Activated effector memory CD4-positive, alpha-beta T cell treated with anti-CD3 and anti-CD28 coated beads, Interleukin-2, amount 50 U/mL, for 16 hours (primary cell): ENCODE measurements at places on chromosomes 1 and 21.

DNA sequence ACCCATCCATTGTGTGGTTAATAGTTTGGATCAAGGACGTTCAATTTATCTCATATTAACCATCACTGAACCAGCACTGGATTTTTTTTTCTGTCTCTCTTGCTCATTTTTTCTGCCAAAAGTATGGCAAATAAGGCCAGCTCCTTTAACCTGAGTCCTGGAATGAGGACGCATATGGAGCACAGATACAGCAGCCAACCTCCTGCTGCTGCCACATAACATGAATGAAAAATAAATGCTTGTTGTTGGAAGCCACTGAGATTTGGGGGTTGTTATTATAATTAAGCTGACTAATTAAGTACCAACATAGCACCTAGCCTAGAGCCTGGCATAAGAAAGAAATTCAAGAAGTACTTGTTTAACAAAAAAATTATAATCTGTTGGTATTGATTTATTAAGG, 335.3 kb upstream of the DUSP10 start:
- DNase-seq: no peak

DNA sequence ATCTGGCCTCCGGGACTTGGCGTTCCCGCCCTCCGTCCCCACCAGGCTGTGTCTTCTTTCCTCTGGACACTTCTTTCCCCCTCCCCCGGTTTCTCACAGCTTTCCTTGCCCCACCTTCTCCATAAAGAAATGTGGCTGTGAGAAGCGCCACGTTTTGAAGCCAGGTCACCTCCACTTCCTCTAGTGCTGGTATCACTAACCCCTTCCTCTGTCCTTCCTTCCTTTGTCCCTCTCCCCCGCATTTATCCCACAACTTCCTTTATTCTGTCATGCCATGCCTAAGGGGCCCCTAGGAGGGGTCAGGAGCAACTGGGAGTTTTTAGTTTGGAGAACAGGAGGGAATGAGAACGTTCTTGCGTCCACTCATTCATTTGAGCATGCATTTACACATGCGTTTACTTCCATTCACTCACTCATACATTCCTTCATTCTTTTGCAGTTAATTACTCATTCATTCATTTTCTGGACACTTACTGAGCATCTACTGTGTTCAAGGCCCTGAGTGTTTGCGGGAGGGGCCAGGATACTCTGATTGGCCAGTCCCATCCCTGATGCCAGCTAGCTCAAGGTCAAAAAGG, 5.0 kb upstream of the ACOT11 start:
- no peak for DNase-seq

GRCh38 chr1:245953876-245954660, 553.0 kb downstream of the SMYD3 start:
- DNase-seq: peak; percentile 63

DNA sequence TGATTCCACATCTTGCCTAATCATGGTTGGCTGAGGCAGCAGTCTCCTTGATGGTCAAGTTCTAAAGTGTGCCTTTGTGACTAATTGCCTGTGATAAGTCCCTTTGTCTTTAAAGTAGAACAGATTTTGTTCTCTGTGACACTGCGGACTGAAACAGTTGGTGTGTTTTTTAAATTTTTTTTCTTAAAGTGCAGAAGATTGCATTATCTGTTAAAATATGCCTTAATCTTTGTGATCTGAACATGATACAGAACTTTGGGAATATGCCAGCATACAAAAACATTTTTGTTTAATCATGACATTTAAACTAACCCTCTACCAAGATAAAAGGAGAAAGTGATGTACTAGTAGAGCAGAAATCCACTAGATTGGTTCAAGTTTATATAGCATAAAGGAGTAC, 1260.6 kb upstream of the ADGRL2 start:
- no peak for DNase-seq
